ENCODE measurements at places on chromosomes 13 and 19. TPM values are rescaled to one million over a fixed set of nuclear protein-coding genes. Genes with fewer than 3 reads are reported as not detected.

GPR4 gene
- total RNA-seq = 0.13 TPM

EHD2 gene
- 0.35 TPM for total RNA-seq

TJP3 gene
- total RNA-seq = 1.5 TPM

TGFB1 gene
- 107 TPM for total RNA-seq

SGCG gene
- not detected for total RNA-seq

LYPD3 gene
- total RNA-seq = 3.0 TPM

CGB5 gene
- not detected for total RNA-seq

FFAR2 gene
- total RNA-seq = not detected

MIA gene
- total RNA-seq = 5.7 TPM

MEF2B gene
- 2.0 TPM for total RNA-seq

TNFRSF19 gene
- total RNA-seq = not detected

MED25 gene
- 55.6 TPM for total RNA-seq

C19orf85 gene
- total RNA-seq = not detected

KLF2 gene
- total RNA-seq = 9.9 TPM

PROZ gene
- total RNA-seq = 0.39 TPM

PCSK4 gene
- total RNA-seq = 7.8 TPM

FCER2 gene
- total RNA-seq = 0.65 TPM

ATP5F1D gene
- 148 TPM for total RNA-seq

LGALS14 gene
- 2.2 TPM for total RNA-seq

JAK3 gene
- total RNA-seq = 186 TPM
